ENCODE measurements at places on chromosomes 11 and 22. TPM values are rescaled to one million over a fixed set of nuclear protein-coding genes. Genes with fewer than 3 reads are reported as not detected.

DNA sequence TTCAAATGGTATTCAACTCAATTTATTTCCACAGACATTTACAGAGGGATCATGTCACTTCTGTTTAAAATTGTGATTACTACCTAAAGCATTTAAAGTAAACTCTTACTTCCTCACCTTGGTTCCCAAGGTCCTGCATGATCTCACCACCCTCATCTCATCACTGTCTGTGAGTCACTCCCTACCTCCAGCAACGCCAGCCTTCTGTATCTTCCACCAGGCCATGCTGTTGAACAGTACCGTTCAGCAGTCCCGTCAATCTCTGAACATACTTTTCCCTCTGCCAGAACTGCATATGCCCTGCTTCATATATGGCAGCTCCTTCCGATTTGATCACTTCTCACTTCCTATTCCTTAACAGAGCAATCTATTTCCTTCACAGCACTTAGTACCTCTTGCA, 2.0 kb downstream of the FBXO3 start:
- DNase-seq: no peak

DNA sequence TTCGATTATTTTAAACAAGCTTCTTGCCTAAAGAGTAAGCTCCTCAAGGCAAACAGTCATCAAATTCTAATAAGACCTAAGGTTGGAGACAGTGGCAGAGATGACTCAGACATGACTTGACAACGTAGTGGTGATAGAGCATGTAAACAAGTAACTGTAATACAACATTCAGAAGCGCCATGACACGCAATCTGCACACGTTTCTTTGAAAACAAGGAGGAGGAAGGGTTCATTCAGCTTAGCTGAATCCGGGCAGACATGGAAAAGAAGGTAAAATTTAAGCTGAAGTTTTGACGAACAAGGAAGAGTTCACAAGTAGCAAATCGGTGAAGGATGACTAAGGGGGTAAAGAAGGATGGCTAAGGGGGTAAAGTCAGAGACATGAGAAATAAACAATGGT, 152.4 kb upstream of the ZC3H12C start:
- DNase-seq: no peak

GRCh38 chr11:97756571-97757335, 1264.0 kb upstream of the CNTN5 start:
- no peak for DNase-seq

DNA sequence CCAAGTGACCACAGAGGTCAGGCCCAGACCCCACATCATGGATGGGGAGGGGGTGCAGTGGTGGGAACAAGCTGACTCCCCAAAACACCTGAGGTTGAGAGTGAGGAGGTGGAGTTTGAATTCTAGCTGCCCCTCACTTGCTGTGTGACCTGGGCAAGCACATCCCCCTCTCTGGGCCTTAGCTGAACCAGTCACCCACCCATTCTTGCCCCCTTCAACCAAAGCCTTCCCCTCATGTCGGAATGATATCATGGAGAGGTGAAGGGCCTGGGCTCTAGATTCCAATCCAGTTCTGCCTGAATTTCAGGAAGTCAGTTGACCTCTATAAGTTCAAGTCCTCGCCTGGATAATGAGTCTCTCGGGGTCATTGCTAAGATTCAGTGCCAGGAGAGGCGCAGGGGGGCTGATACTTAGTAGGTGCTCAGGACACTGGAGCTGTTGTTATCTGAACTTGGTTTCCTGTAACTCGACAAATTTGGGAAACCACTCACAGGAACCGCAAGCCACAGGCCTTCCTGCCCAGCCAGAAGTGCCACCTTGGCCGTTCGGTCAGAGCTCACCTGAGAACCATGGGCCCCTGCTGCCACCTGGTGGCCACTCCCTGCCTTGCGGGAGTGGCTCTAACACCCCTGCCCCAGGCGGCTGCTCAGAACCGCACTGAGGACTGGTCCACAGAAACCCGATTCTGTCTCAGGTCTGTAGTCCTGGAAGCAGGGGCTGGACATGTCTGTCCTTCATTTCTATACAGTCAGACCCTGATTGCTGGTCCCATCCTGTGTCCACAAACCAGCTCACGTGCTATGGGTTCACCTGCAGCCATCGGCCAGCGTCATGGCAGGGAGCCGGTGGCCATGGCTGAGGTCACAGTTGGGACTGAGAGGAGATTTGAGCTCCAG, 6.9 kb downstream of the CDC42EP1 start:
- DNase-seq: peak; percentile 91

DNA sequence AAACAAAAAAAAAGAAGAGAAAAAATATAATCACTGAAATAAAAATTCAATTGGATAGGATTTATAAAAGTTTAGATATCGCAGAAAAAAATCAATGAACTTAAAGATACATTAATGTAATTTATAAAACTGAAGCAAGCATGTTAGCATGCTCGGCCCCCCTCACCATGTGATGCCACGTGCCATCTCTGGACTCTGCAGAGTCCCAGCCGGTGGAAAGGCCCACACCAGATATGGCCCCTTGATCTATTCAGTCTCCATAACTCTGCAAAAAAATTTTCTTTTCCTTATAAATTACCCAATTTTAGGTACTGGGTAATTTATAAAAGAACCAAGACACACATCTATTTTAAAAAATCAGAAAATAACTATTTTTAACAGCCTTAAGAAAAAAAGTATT, 476.0 kb upstream of the ANO3 start:
- no peak for DNase-seq

GRCh38 chr11:117915672-117916235, 13.4 kb downstream of the TMPRSS13 start:
- no peak for DNase-seq

DNA sequence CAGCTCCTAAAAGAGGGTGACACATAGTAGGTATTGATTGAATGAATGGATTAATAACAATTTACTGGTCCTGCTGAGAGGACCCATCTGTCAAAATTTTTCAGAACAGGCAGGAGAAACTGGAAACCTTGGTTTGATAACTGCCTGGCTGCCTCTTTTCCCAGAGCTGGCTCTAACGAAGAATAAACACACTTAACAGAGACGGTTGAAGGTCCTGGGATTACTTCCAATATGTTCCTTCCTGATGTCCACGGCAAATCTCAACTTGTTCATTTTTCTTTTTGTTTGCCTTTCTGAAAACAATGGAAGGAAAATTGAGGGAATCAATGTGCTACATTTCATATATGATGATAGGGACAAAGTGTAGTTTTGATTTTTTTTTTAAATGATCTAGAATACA, 76.5 kb upstream of the SYT13 start:
- no peak for DNase-seq

GRCh38 chr22:32130464-32130863, 28.6 kb downstream of the C22orf42 start:
- no peak for DNase-seq

- DNase-seq: no peak
Measured at GRCh38 chr22:20834206-20834605, 24.4 kb downstream of the PI4KA start.

The NPAS4 gene
- not detected for total RNA-seq

The UBQLNL gene
- not detected for total RNA-seq

The NXPE4 gene
- total RNA-seq: not detected

The BAD gene
- 40.4 TPM for total RNA-seq

All from CD8-positive, alpha-beta memory T cell (primary cell).